ENCODE measurements at places on chromosomes 7 and 10.

- no peak for DNase-seq
Measured at GRCh38 chr7:127652333-127653248, 597 bp downstream of the SND1 start.

DNA sequence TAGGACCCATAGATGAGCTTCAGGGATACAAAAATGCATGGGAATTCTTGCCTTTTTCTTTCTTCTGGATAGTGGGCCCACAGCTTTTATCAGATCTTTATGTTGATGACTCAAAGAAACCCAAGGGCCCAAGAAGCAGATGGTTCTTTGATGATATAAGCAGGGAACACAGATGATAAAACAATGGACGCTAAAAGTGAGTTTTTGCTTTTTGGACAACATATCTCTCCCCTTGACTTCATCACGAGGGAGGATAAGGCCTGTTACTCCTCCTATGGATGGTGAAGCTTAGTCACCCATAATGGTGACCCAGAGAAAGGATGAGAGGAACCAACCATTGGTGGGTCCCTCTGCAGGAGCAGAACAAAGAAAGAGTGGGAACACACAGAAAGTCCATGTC, 6.5 kb upstream of the OGA start:
- DNase-seq, result no peak

GRCh38 chr7:155482511-155483183, 24.7 kb downstream of the EN2 start:
- no peak for DNase-seq

DNA sequence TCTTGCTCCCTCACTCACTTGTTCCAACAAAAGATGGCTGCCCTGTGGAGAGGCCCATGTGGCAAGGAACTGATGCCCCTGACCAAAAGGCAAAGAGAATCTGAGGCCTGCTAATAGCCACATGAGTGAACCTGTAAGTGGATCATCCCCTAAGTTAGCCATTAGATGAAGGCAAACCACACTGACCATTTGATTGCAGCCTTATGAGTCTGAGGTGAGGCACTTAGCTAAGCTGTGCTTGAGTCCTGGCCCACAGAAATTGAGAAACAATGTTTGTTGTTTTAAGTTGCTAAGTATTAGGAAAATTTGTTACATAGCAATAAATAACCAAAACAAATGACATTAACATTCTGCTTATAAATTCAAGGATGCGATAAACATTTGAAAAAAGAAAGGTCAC, 100.1 kb upstream of the BET1 start:
- DNase-seq, result no peak

DNA sequence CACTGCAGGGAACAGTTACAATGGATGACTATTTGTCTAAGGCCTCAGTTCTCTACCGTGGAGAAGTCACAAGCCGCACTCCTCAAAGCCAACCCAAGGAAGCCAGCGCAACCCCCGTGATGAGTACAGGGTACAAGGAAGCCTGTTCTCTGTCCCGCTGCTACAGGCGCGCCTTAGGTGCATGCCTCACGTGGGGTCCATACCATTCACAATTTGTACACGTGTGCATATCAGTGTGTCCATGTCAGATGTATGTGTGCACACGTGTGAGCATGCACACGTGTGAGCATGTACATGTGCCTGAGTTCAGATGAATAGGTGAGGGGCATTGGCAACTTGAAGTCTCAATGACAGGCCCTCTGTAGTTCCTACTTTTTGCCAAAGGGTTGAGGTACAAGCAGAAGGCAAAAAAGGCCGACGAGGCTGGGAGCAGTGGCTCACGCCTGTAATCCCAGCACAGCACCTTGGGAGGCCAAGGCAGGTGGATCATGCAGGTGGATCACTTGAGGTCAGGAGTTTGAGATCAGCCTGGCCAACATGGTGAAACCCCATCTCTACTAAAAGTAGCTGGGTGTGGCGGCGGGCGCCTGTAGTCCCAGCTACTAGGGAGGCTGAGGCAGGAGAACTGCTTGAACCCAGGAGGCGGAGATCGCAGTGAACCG, 62.8 kb downstream of the CTBP2 start:
- DNase-seq, result no peak

- no peak for DNase-seq
Measured at GRCh38 chr7:75945297-75946168, 30.6 kb downstream of the POR start.

- peak; percentile 2 for DNase-seq
Measured at GRCh38 chr10:102540023-102540422, 36.3 kb downstream of the SUFU start.

- DNase-seq, result no peak
Measured at GRCh38 chr10:104505521-104506042, 135.5 kb upstream of the SORCS3 start.

GRCh38 chr7:49424109-49424508, 349.3 kb upstream of the VWC2 start:
- DNase-seq, result no peak

DNA sequence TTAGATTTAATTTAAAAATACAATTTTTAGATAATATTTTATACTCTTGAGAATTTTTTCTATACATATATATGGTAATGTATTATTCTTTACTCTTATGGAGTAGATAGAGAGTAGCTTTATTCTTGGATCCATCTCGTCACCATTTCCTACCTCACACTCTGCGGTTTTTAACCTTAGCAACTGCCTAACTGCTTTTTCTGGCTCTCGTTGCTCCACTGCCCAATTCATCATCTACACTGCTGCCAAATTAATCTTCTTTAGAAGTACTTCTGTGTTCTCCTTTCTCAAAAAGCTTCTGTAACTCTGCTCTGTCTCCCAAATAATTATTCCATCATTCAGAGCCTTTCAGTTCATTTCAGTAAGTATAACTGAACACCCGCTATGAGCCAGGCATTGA, 35.3 kb downstream of the CAPZA2 start:
- no peak for DNase-seq

GRCh38 chr10:15478429-15478828, 107.3 kb upstream of the FAM171A1 start:
- DNase-seq, result no peak

DNA sequence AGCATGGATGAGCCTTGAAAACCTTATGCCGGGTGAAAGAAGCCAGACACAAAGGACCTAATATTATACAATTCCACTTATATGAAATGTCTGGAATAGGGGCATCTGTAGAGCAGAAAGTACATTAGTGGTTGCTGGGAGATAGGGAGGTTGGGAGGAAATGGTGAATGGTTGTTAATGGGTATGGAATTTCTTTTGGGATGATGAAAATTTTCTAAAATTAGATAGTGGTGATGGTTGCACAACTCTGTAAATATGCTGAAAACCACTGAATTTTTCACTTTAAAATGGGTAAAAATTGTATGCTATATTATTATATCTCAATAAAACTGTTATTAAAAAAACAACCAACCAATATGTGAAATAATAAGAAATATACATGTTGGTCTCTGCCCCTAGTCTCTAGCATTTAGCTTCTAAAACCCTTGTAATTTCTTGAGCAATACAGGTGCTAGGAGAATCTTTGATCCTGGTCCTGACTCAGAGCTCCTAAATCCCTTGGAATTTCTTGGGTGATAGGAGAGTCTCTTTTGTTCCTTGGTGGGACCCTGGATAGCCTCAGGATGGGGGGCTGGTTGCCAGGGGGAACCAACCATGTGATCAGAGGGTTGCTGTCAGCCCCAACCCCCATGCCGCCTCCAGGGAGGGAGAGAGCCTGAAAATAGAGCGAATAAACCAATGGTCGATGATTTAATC, 64.0 kb downstream of the TACR2 start:
- DNase-seq, result no peak

DNA sequence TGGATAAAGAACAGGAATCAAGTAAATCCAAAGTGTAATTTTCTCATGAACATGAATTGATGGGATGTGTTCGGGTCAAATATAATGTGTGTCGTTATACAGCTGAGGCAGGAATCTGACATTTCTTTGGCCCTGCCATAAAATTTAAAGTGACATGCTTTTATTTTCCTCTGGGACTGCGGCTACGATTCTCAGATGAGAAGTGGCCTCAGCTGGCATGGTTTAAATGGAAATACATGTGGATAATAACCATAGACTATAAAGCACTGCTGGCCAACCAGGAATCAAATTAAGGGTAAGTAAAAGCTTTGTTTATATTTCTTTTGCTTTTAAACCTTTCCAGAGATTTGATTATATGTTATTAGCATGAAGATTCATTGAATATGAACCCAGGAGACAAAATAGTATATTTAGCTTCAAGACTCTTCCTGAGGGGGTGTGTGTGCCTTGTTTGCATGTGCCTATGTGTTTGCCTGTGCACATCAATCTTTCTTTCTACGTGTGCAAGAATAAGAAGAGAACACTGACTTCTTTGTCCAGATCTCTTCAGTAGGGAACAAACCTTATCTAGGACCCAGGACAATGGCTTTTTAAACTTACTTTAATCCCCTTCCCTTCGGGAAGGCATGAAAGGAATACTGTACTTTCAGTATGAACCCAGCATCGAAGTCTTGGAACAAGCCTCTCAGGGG, 629.0 kb upstream of the PFKP start:
- no peak for DNase-seq

DNA sequence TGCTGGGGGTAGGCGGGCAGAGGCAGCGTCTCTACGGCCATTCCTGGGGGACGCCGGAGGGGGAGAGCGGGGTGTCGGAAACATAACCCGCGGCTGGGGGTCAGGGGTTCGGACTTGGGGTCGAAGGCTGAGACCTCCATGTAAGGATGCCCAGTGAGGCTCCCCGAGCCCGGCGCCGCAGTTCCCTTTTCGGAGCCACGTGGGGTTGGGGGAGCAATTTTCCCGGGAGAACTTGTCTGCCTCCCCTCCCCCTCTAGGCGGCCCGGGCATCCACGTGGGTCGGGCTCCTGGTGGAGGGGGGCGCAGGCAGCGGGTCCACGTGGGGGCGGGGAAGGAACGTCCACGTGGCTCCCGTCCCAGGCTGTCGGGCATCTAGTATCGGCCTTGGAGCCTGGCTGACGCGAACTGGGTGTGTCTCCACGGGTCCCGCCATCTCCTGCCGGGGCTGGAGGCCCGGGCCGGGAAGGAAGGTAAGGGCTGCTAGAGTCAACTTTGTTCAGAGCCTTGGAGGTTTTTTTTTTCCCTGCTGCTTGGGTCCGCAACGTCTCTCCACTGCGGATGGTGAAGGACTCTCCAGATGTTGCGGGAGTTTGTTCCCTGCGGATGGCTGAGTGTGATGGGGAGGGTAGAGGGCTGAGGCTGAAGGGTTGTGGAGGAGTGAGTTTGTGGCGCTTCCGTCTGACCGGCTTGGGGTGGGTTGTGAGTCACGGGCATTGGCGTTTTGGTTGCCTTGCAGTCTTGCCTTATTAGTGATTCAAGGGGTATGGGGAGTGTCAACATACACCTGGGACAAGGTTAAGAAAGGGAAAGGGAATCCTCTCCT, 744 bp downstream of the PPRC1 start:
- DNase-seq, result peak; percentile 28

DNA sequence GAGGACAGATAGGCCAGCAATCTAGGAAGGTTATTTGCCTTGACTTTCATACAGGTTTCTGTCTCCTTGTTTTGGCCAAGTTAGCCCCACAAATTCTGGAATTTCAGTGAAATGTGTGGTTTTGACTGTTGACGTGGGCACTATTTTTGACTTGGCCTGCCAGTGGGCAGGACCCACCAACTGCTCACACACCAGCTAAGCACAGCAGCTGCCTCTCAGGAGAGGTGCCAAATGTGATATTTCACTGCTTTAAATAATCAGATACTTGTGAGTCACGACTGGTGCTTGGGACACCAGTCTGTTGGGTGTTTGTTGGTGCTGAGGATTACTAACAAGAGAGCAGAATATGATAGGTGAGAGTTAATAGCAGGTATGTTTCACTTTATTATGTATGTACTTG, 409.7 kb upstream of the MTPN start:
- DNase-seq, result no peak

GRCh38 chr10:95782318-95782717, 26.4 kb downstream of the ENTPD1 start:
- DNase-seq, result no peak

GRCh38 chr7:110204527-110204926, 886.4 kb upstream of the LRRN3 start:
- no peak for DNase-seq

DNA sequence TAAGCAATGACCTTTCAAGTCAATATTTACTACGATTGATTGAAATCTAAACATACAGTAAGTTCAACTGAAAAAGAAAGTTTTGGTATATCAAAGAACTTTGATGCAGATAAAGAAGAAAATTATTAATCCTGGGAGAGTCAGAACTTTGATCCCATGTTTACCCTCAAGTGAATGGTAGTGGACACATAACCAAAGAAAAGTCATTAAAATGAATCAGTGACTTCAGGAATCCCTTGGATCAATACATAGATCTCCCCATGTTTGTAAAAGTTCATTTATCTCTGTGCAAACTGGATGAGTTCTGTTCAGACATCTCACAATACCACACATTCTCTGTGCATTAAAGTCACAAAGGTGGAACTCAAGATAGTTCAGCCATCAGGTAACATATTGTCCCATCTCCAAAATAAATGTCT, 75.5 kb upstream of the RELN start:
- DNase-seq, result no peak

- DNase-seq, result no peak
Measured at GRCh38 chr7:99623091-99623693, 6.4 kb downstream of the ZSCAN25 start.

- DNase-seq, result no peak
Measured at GRCh38 chr7:47037607-47038006, 544.3 kb downstream of the TNS3 start.

GRCh38 chr7:66189695-66190503, 15.2 kb upstream of the TPST1 start:
- DNase-seq, result no peak

DNA sequence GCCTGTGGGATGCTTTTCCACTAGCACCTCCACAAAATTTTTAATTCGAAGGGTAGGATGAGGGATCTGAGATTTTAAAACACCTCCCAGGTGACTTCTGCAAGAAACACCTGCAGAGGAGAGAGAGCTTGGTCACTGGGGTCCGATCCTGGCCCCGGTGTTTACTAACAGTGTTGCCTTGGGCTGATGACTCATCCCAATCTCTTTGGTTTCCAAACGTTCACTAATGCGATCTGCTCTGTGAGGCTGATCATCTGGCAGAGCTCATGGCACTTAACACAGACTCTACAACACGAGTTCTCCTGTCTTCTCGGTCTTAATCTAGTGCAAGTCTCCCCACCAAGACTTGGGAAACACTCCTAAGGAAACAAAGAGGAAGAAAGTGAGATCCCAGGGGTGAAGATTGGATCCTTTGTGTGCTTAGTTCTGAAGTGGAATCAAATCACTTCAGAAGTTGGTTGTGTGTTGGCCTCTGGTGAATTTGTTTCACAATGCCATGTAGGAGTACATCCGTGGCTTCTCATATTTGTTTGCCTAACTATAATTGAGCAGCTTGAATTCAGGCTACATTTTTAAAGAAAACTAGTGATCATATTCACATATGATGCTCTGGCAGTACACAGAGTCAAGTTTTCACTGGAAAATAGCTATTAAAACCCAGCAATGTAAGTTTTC, 407.9 kb downstream of the NRG3 start:
- DNase-seq, result no peak

Data from NCI-H1694 treated with DMSO at 0.1 percent for 48 hours (cell line).